ENCODE measurements at places on chromosomes 7 and 10. TPM values are rescaled to one million over a fixed set of nuclear protein-coding genes. Genes with fewer than 3 reads are reported as not detected.

Gene AMPH
- 4.8 TPM for total RNA-seq

Gene ELOVL3
- not detected for total RNA-seq

Gene OR6V1
- not detected for total RNA-seq

Gene ADCYAP1R1
- 7.4 TPM for total RNA-seq

Gene LRMDA
- total RNA-seq = 2.1 TPM

Gene ITGA8
- not detected for total RNA-seq

Gene DTX2
- total RNA-seq = 43.1 TPM

Gene SEMA4G
- 8.5 TPM for total RNA-seq

Gene PRLHR
- not detected for total RNA-seq

Gene TAF3
- total RNA-seq = 10.1 TPM

- no peak for DNase-seq
These were observed 95.4 kb upstream of the PRR15 start for GRCh38 chr7:29468196-29468595.

- no peak for DNase-seq
These were observed 63.0 kb upstream of the HPS1 start for GRCh38 chr10:98509745-98510144.

GRCh38 chr7:23234569-23235296 is 11.8 kb upstream of the GPNMB start:
- no peak for DNase-seq

DNA sequence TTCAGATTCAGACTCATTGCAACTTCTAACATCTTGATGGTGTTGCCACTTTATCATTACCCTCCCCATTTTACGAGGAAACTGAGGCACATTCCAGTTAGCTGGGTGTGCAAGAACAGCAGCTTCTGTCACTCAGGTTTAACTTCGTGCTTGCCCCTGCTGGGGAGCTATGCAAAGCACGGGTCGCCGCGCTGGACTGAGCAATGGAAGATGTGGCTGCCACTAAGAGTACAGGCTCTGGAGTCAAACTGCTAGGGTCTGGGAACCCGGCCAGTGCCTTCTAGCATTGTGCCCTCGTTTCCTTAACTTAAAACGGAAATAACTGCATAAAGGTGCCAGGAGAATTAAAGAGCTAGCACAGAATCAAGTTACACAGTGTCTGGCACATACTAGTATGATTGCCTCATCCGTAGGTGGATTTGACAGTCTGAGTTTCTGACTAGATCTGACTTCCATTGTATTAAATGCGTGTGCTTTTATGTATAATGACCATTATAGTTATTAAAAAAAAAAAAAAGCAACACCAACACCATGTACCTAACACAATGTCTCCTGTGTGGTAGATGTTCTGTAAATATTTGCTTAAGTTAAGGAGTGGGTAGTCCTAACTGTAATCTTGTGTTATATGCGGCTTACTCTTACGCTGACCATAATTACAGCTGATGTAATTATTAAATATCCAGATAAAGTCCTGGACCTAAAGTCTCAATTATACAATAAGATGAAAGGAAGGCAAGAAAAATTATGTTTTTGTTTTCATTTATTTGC is 842 bp downstream of the ZNF22 start:
- peak; percentile 42 for DNase-seq

DNA sequence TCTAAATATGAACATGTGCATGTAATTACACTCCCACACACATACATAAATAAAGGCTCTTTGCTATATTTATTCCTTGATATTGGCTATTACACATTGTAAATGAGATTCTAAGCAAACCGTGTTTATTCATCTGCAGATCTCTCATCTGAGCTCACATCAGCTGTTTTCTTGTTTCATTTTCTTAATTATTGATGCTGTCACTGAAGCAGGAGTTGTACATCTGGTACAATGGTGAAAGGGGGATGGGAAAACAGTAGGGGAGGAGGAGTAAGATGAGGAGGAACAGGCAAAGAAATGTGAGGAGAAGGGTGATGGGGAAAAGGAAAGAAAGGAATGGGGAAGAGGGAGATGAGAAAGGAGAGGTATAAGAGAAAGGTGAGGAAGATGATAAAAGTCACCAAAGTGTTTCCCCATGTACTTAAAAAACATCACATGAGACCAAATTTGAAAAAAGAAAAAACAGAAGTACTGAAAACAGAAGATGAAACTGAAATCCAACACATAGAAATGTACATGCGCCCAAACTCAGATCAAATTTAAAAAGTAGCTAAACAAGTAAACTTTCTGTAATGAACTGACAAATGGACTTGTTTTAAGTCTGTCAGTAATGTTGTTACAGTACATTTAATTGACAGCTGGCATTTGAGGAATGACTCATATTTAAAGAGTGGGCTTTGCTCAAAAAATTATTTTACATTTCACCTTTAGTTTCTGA is 472.2 kb downstream of the ARL4A start:
- DNase-seq = no peak

- no peak for DNase-seq
These were observed 40.9 kb downstream of the ELFN1 start for GRCh38 chr7:1710936-1711335.

DNA sequence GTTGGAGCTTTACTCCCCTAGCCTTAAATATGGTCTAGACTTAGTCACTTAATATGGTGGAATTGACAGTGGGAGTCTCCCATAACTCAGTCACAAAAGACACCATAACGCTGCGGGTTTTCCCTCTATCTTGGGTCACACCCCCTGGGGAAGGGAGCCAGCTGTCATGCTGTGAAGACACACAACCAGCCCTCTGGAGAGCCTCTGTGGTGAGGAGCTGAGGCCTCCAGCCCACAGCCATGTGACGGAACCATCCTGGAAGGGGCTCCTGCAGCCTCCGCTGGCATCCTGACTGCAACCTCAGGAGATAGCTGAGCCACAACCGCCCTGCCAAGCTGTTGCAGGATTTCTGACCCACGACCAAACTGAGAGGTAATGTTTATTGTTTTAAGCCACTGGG is 37.9 kb downstream of the PAXIP1 start:
- no peak for DNase-seq

- DNase-seq = no peak
These were observed 99.4 kb downstream of the RNF216 start for GRCh38 chr7:5681979-5682546.

DNA sequence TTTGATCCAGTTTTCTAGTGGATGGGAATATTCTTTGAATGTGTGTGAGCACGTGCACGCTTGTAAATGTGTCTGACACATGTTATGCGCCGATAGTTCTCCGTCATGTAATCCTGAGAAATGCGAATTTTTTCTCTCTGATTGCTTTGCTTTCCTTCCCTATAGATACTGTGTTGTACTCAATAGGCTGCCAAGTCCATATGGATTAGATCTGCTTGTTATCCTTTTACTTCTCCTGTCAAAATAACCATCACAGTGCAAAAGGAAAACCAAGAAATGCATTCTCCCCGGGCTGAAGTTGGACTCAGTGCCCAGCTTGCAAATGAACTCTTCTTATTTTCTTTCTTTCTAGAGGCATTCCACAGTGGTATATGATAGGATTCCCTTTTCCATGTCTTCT is 131.9 kb downstream of the KIAA1217 start:
- DNase-seq = no peak

GRCh38 chr7:88357294-88357693 is 50.6 kb upstream of the STEAP4 start:
- DNase-seq = no peak

- no peak for DNase-seq
These were observed 178.2 kb downstream of the CCDC3 start for GRCh38 chr10:12823328-12823727.

- no peak for DNase-seq
These were observed 26.6 kb downstream of the COL13A1 start for GRCh38 chr10:69828144-69828870.

- no peak for DNase-seq
These were observed 105.2 kb downstream of the VWC2 start for GRCh38 chr7:49878627-49879026.

DNA sequence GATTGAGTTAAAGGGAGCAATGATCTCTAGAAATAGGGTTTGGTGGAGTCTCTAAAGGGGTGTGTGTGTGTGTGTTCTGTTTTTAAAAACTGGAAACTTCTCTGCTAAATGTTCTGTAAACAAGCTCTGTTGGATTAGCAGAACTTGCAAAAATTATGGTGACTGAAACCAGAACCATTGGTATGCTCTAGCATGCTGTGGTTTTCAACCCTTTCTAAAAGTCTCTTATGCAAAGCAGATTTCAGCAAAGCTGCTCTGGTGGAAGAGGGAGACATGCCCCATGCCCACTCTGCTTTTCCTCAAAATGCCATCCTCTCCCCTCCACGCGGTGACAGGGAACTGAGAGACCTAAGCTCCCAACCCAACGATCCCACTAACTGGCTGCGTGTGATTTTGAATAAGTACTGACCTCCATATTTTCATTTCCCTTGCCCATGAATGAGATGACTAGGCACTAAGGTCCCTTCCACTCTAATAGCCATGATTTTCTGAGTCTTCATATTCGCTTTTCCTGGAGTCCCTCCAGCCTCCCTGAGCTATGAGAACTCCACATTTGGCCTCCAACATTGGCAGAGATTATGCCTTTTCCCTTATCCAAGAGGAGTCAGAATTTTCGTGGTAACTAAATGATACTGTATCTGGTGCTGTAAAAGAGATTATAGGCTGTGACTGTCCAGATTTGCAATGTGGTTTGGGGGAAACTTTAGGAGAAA is 117.3 kb upstream of the PALS2 start:
- DNase-seq = no peak

DNA sequence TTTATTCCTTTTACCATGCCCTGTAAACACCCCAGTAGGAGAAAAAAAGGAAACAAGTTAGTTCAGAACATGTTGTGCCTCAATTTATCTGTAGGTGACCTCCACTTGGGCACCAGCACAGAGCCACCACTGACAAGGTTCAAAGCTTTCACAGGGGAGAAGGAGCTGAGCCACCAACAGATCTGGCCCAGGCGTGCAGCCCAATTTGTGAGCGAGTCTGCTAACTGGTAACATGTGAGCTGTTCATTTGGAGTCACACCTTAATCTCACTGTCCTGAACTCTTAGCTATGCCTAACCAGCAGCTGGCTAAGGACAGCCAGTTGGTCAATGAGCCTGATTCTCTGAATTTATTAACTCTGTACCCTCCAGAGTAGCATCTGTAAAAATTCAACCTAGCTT is 78.4 kb upstream of the CAMK2B start:
- peak; percentile 4 for DNase-seq

- DNase-seq = no peak
These were observed 104.0 kb downstream of the PCLO start for GRCh38 chr7:83058667-83059066.

GRCh38 chr10:660970-661596 is 28.4 kb downstream of the DIP2C start:
- no peak for DNase-seq

- DNase-seq = no peak
These were observed 165.2 kb downstream of the GPR158 start for GRCh38 chr10:25339966-25340365.

- DNase-seq = no peak
These were observed 30.7 kb downstream of the ZNF777 start for GRCh38 chr7:149430192-149430591.

DNA sequence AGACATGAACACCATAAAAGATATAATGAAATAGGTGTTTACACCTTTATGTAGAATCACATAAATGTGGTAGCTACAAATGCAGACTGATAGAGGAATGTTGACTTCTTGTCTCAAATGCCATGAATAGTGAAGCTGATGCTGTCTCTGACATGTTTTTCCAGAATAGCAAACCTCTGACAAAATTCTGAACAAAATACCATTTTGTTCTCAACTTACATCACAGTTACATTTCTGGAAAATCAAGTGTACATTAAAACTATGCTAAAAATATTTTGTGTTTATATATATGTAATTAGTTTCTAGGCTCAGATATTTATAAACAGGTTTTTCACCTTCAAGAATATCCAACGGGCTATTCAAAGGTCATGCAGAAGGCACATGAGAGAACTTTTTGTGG is 16.8 kb upstream of the PTPN12 start:
- DNase-seq = no peak

GRCh38 chr10:102815790-102816549 is 21.2 kb downstream of the CYP17A1 start:
- no peak for DNase-seq

DNA sequence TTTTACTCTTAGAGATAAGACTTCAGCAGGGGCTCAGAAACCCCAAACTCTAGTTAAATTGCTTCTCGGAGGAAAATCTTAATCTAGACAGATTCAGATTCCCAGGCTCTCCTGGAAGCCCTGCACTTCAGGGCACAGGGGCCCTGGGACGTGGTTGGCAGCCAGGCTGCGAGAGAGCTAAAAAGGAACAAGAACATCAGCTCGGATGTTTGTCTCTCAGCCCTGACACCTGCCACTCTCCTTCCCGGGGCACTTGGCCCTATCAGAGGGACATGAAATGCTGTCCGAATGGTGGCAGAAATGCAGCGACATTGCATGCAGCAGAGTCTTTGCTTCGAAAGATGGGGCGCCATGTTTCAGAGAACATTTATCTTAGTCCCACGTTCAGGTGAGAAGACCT is 166.8 kb downstream of the CCDC3 start:
- DNase-seq = no peak

DNA sequence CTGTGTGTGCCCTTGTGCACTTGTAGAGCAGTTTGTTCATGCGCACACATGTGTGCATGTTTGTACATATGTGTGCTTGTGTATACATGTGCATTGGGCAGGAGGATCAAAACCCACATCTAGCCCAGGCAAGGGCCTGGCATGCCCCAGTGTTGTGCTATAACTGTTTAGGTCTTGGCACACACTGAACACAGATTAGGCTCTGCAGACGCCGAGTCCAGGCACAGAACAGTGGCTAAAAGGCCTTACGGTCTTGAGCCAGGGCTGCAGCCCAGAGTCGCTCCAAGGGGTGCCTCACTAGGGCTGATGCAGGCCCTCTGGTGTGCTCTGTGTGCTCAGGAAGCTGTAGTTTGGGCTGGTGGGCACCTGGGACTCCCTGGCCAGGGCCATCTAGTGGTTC is 55.7 kb downstream of the YKT6 start:
- DNase-seq = no peak

DNA sequence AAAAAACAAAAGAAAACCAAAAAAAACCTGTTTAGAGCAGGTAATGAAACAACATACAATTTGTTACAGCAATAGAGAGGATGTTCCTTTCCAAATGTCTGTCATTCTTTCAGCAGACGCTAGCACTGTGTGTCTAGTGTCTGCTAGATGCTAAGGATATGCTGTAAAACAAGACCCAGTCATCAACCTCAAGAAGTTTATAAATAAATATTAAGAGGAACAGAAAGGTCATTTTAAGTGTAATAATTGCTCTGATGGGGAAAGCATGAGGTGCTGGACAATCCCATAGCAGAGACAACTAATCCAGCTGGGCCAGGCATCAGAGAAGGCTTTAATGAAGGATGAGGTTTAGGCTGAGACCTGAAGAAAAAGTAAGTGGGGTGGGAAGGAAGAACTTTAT is 23.3 kb upstream of the ASCC1 start:
- DNase-seq = no peak

GRCh38 chr7:343227-343822 is 53.4 kb downstream of the FOXL3 start:
- DNase-seq = no peak

GRCh38 chr10:72308320-72308987 is 34.7 kb downstream of the DDIT4 start:
- no peak for DNase-seq

DNA sequence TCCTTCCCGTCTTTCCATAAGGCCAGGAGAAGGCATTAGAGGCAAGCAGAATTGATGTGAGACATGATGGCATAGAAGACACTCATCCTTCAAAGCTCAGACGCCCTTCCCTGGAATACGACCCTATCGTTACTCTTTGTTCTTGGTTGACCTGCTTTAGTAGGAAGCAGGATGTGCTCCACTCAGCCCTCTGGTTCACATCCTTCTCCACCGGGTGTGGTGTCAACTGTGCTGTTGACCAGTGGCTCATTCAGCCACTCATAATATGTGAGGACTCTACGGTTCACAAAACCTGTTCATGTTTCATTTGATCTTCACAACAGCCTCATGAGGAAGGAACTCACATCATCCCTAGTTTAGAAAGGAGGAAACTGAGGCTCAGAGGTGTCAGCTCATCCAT is 47.1 kb downstream of the ADRA2A start:
- no peak for DNase-seq

Measured in H9 (cell line).